Thymus (tissue), 14 donors: ENCODE measurements at places on chromosomes 3 and 15.

- no peak for DNase-seq
Observed at GRCh38 chr3:13873818-13874217, 6.1 kb downstream of the WNT7A start.

- no peak for DNase-seq
Observed at GRCh38 chr15:65289261-65289854, 2.7 kb upstream of the PARP16 start.

- DNase-seq = no peak
Observed at GRCh38 chr3:55968331-55968730, 481.2 kb upstream of the WNT5A start.

DNA sequence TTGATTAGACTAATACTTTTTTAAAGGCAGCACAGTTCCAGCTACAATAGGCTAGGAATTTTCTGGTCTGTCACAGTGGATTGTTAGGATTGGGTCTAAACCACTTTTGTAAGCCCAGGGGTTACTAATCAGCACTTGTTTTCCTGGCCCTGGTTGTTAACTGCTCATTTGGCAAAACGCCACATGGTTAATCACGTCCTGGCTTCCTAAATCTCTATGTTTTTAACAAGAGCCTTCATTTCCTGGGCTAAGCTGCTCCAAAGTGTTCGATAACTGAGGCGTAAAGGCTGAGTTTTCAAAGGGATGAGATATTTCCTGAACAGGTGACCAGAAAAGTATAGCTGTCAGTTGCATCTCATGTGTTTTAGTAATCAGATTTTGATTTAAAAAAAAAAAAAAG is 38.9 kb upstream of the CLRN1 start:
- no peak for DNase-seq

DNA sequence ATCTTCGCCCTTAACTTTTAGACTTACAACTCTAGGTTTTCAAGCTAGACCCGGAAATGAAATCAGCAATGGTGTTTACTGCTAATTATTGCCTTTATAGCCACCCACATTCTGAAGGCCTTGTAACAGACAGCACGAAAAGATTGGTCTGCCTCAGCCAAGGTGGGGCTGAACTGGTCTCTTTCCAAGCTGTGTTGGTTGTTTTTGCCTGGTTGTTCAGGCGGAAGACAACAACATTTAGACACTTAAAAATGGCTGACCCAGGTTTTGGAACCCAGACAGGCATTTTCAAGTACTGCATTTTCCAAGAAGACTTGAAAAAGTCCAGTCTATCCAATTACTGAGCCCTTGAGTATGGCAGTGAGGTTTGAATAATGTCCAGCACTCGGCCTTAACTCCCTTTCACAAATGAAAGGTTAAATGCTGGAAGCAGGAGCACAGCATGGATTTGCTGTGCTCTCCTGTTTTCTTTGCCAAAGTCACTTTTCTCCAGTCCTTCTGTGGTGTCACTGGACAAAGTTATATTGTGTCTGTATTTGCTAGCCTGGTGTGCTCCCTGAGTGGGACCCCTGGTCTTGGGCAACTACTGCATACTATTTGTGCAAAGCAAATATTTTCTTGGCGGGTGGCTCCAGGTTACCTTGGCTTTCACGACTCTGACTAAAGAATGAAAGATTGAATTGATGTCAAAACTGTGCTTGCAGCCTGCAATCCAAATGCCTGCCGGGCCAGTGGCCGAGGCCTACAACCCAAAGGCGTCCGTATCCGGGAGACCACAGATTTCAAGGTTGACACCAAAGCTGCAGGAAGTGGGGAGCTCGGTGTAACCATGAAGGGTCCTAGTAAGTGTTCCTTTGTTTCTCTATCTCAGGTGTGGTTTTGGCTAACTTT is 93.5 kb downstream of the FLNB start:
- DNase-seq = no peak

DNA sequence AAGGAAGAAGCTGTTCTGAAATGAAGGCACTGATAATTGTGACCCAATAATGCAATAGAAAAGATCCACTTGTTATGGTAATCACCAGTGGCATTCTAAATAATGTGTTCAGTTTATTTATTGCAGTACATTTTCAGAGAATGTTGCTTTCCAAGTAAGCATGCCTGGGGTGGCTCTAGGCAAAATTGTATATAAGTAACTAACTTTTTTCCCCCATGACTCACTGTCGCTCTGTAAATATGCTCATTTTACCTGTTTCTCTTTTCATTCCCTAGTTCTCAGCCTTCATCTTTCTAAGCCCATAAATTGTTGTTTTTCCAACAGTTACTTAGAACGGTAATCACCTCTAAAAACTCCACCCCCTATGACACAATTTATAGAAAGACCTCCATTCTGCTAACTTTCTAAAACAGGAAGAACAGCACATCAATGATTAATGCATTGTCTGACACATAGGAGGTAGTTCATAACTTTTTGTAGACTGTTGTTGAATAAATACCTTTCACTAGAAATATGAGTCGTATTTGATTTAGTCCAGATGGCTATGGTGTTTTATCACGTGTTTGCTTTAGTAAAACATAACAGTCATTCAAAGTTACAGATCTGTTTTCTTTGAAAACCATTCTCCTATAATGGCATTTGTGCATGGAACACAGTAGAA is 143.1 kb downstream of the LSAMP start:
- DNase-seq = no peak

DNA sequence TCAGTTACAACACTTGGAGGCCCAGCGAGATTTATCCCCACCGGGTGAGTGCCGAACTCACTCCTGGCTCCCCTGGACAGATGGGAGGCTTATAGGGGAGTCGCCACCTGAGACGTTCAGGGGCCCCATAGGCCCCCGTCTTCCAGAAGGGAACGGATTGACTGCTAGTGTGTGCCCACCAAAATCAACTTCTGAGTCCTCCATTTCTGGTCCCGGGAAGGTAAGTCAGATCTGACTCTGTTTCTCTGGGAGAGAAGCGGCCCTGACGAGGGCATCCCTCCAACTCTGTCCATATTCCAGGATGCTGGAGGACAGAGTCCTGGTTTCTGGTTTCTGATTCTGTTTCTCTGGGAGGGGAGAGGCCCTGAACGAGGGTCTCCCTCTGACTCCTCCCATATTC is 44.3 kb downstream of the ZBTB11 start:
- DNase-seq = no peak

- DNase-seq = no peak
Observed at GRCh38 chr15:25763331-25763751, 99.8 kb downstream of the ATP10A start.

DNA sequence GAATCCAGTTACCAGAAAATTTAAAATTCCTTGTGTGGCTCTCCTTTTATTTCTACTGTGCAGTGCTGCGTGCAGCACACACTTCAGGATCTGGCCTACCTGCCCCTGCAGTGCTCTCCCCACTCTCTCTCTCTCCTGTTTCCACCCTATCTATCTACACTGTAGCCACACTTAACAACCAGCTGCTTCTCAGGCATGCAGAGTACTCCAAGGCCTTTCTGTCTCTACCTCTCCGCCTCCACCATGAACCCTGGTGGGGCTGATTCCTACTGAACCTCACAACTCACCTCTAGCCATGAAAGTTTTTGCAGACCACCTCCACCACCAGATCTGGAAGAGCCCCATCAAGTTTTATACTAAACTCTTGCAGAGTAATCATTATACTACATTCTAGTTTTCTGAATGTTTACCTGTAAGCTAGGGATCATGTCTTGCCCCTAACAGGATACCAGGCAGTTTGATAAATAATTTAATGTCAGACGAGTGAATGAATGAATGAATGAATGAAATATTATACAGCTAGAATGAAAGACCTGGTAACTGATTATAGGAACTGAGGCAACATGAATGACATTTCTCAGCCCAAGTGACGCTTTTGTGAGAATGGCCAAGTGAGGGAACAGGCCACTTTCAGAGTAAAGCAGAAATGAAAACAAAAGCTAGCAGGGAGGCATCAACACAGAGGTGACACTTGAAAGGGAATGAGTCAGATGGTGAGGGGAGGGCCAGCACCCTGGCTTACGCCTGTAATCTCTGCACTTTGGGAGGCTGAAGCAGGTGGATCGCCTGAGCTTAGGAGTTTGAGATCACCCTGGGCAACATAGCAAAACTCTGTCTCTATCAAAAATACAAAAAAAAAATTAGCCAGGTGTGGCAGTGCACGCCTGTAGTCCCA is 363.5 kb downstream of the FOXP1 start:
- DNase-seq = no peak

DNA sequence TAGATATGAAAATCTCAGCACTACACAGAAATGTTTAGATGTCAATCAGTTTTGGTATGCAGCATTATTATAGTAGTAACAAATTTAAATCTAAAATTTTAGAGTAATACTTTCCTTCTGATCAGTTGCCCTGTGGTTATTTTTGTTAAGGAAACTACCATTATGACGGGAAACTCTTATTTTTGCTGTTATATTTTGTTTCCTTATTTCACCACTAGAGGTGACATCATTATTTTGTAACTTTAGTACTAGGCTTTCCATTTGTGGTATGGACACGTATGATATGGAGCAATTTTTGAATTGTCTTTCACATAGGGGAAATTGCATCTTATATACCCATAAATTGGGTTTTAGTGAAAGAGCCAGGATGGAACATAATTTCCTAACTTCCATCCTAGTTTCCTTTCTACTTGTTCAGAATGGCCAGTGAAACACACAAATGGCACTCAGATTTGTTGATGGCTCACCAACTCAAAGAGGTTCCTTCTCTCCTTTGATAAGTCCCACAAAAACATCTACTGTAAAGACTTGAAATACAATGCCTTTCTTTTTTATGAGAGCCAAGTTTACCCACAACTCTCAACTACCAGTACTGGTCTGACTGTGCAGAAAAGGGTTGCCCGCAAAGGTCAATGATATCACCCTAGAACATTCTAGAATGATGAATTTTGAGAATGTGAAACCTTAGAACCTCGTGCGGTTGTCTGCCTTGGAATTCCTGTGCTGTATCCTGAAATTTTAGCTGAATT is 19.4 kb upstream of the PPP4R2 start:
- DNase-seq = no peak

DNA sequence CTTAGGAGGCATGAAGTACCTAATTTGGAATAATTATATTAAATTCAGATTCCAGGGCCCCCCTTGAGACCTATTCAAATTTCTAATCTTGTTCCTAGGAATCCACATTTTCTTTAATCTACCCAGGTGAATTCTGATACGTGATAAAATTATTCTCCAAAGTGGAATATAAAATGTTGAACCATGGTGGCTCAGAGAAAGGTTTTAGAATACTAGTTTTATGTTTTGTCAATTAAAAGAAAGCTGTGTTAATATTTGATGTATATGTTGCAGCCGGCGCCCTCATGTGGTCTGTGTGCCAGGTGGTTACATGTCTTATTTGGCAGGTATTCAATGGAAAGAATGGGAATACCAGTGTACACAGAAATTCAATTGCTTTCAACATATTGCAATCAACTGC is 321.8 kb downstream of the FEZF2 start:
- DNase-seq = no peak

GRCh38 chr15:67831363-67831762 is 6.1 kb downstream of the SKOR1 start:
- no peak for DNase-seq

DNA sequence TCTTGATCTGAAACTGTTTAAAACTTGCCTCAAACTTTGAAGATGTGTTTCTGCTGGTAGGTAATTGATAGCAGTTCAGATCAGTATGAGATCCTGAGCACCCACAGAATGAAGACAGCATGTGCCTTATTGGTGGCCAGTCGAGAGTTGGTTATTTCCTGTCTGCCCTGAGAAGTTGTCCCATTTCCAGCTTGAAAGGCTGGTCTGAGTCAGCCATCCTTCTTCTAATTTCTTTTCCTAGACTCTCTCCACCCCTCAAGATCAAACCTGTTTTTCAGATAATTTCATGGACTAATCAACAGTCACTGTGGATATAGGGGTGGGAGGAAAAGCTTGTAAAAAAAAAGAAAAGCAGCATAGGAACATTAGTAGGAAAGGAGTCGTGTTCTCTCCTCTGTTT is 464.4 kb downstream of the FOXP1 start:
- no peak for DNase-seq
